ENCODE measurements at places on chromosomes 6 and 20.

GRCh38 chr20:31675828-31676608 is 38.3 kb downstream of the COX4I2 start:
- DNase-seq: no peak

DNA sequence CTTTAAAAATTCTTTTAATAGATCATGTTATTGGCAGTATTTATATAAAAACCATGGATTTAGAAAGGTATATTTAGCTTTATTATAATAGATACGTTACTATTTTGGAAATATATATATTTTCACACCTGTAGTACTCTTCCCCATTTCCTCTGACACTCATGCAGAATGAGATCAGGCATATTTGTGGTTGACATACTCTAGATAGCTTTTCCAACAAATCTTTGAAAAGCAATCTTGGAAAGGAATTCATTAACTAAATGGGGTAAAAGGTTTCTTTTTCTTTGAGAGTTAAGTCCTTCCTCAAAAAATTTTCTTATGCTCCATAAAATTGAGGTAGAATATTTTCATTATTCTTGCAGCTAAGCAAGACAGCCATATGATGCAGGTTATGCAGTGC is 14.5 kb downstream of the ASF1A start:
- no peak for DNase-seq

DNA sequence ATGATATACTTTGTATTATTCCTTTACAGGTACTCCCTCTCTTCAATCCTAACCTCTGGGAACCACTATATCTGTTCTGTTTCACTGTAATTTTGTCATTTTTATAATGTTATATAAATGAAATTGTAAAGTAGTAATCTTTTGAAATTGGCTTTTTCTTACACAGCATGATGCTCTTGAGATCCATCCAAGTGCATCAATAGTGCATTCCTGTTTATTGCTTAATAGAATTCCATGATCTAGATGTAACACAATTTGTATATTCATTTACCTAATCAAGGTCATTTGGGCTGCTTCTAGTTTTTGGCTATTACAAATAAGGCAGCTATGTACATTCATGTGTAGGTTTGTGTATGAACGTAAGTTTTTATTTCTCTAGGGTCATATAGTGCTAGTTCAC is 174.6 kb downstream of the KHDC1L start:
- no peak for DNase-seq

DNA sequence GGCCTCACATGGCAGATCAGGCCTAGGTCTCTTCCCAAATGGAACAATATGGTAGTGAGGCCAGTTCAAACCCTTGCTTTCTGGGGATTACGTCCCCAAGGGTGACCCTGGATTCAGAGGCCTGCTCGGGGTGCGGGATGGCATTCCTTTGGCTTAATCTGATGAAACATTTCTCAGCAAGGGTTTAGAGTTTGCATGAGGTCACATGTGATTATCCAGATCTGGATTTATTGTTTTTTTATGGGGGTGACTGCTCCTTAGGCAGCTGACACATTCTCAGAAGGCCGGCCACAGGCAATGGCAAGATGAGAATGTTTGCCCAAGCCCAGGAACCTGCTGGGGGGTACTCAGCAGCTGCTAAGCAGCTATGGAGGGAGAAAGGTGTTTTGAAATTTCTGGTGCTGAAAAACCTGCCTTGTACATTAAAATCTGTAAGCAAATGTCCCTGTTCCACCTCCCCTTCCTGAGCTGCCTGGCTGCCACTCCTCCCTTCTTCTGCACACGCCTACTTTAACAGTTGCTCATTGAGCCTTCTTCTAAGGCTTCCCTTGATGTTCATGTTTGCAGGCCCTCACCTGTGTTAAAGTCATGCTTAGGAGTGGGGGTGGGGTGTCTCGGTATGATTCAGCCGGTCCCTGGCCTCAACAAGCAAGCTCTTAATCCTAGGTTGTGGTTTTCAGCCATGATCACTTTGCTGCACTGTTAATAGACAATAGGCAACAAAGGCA is 37.9 kb upstream of the FUCA2 start:
- DNase-seq: no peak

- no peak for DNase-seq
Observed at GRCh38 chr6:96304997-96305396, 216.6 kb upstream of the UFL1 start.

DNA sequence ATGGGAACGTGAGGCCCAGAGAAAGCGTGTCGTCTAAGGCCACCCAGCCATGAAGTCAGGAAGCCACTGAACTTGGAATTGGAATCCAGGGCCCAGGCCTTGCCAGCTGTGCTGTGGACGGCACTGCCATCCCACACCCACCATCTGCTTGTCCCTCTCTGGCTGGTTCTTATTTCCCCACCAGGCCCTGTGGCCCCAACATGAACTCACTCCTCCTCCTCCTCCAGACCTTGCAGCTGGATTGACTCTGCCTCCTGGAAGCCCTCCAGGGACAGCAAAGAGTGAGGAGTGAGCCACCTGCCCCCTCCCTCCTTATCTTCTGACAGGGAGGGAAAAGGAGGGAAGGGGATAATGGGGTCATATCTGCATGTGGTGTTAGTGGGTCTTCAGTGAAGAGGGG is 16.0 kb upstream of the IP6K3 start:
- no peak for DNase-seq

DNA sequence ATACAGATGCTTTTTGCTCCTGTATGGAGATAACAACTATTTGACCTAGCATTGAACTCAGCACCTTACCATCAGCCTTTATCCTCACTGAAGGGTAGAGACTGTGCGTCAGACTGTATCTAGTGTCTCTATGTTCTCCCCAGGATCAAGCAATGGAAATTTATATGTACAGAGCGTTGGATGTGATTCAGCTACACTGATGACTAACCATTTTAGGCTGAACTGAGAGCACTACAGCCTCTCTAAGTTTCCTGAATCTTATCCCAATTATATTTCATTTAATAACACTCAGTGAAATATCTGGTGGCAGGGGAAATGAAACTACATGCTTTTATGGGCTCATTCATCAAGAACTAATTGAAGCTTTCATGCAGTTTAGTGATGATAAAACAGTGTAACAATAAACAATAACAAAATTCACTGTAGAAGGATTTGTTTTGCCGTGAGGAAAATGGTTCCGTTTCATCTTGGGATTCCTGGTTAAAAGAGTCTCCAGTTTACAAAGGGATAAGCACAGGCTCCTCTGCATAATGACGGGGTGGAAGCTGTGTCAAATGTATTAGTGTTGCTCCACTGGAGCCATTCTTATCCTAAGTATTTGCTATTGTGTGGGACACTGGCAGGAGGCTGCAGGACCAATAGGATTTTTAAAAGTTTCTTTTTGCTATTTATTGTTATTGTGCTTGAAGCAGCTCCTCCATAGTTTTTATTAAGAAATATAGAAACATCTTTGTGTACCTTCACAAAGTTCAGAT is 567.6 kb upstream of the MMS22L start:
- DNase-seq: no peak

DNA sequence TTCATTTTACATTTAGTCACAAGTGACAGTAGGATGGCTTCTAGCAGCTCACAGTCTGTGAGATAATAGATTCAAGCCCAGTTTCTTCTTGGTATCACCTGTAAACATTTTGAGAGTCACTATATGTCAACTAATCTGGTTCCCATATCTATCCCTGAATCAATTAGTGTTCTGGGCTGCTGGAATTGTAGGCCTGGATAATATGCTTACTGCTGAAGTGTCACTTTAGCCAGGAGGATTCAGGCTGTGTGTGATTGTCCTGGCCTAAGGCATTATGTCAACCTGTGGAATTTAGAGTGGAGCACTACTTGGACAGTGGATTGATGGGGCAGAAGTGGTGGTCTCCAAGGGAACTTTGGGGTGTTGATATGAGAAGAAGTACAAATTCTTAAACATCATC is 1071.8 kb upstream of the CITED2 start:
- no peak for DNase-seq

GRCh38 chr20:57995381-57995977 is 233.0 kb downstream of the ANKRD60 start:
- no peak for DNase-seq

GRCh38 chr20:51631011-51631950 is 88.8 kb upstream of the NFATC2 start:
- no peak for DNase-seq

DNA sequence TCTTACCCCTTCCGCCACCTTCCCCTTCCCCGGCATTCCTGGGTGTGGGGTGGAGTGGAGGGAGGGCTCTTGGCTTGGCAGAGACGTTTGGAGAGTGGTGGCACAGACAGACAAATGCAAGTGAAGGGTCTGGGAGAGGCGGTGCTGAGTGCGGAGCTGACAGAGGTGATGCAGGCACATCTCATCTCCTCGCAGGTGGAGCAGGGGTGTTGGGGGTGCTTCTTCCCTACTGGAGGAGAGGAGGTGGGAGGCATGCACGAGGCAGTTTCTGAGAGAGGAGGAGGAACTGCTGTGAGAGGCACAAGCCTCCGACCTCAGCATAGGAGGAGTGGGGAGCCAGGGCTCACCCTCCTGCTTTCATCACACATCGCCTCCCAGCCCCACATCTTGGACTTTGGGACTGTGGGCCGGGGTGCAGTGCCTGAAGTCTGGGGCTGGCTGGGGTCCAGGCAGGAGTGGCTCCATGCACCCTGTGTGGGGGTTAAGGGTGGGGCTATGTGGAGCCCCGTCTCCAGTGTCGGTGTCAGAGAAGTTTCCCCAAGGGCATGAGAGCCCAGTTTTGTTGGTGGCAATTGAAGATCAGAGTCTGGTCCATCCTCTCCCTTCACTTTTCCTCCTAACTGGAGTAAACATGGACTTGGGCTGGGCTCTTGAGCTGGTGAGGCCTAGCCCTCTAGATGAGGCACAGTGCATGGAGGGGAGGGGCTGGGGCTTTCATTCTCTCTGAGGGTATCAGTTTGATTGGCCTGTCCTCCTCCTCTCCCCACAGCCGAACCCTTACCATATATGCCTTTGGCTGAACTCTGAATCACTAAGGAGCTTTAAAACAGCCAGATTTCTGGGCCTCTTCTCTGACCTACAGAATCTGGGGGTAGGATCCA is 20.2 kb upstream of the SLC22A7 start:
- no peak for DNase-seq

- DNase-seq: no peak
Observed at GRCh38 chr6:133315811-133316210, 74.7 kb downstream of the EYA4 start.

DNA sequence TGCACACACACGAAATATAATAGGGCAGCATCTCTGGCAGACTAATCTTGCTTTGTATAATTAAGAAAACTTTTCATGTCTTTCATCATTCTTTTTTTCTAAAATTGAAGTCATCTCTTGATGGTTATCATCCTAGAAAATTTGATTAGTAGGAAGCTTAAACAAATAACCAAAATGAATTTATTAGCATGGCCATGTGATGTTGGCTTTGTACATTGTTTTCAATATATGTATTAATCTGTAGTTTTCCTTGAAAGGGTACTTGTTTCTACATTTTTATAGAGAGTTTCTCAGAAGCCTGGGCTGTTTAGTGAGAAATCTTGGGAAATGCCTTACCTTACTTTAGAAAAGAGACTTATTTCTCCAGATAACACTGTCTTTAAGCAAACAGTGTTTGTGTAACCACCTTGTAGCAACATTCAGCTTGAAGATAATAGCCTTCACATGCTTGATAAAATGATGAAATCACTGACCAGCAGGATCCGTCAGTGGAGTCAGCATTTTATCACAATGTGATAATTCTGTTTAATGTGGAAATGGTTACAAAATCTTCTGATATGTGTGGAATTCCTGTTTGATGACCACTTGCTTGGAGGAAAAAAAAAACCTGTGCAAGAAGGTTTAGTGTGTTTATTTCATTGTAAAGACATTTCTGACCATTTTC is 147.8 kb downstream of the MACROD2 start:
- no peak for DNase-seq

Measured in effector CD8-positive, alpha-beta T cell (primary cell).